ENCODE measurements at places on chromosomes 5 and 9. TPM values are rescaled to one million over a fixed set of nuclear protein-coding genes. Genes with fewer than 3 reads are reported as not detected.

GRCh38 chr5:38110130-38110529 lies 148.2 kb upstream of the EGFLAM start:
- H3K4me1 ChIP-seq = no peaks in the 10 kb centered on the region
- H3K27ac ChIP-seq = no peak overlapping the region
- no peak overlapping the region for H3K4me3 ChIP-seq
- H3K27me3 ChIP-seq = peaks cover 6% of the 10 kb centered on the region
- H3K36me3 ChIP-seq = no peaks in the 10 kb centered on the region

- H3K36me3 ChIP-seq = no peaks in the 10 kb centered on the region
- H3K27ac ChIP-seq = no peak overlapping the region
- peaks cover 26% of the 10 kb centered on the region for H3K27me3 ChIP-seq
- no peak overlapping the region for H3K4me3 ChIP-seq
- peaks cover 3% of the 10 kb centered on the region for H3K4me1 ChIP-seq
Observed at GRCh38 chr5:178288401-178289368, 56.1 kb upstream of the PHYKPL start.

Gene ANKRD31
- 0.04 TPM for total RNA-seq

Gene KLHL3
- 0.31 TPM for total RNA-seq

Gene CCIN
- total RNA-seq = not detected
